ENCODE measurements at places on chromosomes 2 and 18. TPM values are rescaled to one million over a fixed set of nuclear protein-coding genes. Genes with fewer than 3 reads are reported as not detected.

GRCh38 chr18:446941-447560, 53.5 kb downstream of the COLEC12 start:
- DNase-seq = no peak

The BCL11A gene
- 9.6 TPM for total RNA-seq

DNA sequence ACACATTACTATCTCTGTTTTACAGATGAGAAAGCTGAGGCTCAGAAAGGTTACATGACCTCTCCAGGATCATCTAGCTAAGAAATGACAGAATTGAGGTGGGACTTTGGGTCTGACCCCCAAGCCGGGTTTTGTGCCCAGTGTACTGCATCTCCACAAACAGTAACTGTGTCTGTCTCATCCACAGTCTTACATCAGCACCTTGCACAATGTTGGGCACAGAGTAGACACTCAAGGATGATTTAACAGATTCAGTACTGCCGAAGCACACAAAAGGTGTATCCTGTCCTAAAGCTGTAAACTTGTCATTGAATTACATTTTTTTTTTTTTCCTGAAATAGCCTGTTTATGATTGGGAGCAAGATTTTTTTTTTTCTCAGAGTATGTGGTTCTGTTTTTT, 84.8 kb downstream of the ADCYAP1 start:
- no peak for DNase-seq

The MC2R gene
- total RNA-seq = not detected

The FAM237A gene
- not detected for total RNA-seq

- DNase-seq = no peak
Observed at GRCh38 chr18:55114876-55115275, 155.6 kb upstream of the CCDC68 start.

The KHK gene
- 1.4 TPM for total RNA-seq

DNA sequence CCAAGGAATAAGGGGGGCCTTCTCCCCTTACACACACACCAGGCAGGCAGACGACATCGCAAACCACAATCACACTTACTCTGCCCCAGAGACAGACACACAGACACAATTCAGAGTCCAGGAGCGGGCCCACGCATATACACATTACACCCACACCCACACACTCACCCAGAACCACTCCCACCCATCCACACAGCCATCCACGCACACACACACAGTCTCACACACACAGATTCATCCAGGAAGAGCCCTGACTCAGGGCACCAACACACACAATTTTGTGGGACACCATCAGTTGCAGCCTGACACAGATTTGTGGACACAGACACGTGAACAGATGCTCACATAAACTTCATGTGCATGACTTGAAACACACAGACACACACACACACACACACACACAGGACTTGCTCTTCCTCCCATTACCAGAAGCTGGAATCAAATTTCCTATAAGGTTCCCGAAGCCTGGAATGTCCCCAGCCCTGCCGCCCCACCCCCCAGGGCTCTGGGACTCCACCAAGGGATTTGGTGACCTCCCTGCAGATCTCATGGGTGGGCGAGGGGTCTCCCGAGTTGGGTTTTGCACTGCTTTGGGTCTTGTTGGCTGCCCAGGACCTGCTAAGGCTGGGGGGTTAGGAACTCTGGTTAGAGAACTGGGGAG, 23.5 kb downstream of the TNS1 start:
- no peak for DNase-seq

The UPP2 gene
- total RNA-seq = not detected

DNA sequence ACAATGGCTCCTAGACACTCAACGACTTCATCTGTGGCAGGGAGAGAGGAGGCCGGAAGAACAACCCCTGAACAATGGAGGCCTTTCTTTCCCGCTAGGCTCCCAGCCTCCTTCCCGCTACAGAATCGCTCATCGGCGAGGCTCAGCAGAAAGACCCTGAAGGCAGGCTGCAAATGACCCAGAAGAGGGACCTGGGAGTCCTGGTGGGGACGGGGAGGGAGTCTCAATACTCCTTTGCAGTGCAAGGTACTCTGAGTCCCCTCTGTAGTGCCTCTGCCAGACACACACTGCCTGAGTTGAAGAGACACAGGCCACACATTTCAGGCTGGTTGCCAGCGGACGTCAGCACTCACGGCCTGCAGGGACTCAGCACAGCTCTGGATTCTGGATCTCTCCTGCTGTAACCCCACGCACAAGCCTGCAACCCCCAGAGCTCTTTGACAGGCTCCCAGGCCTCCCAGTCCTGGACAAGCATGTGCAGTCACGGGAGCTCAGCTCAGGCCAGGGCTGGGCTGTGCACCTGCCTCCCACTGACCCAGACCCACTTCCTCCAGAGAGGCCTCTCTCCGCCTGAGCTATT, 6.1 kb downstream of the GPR17 start:
- DNase-seq = no peak

DNA sequence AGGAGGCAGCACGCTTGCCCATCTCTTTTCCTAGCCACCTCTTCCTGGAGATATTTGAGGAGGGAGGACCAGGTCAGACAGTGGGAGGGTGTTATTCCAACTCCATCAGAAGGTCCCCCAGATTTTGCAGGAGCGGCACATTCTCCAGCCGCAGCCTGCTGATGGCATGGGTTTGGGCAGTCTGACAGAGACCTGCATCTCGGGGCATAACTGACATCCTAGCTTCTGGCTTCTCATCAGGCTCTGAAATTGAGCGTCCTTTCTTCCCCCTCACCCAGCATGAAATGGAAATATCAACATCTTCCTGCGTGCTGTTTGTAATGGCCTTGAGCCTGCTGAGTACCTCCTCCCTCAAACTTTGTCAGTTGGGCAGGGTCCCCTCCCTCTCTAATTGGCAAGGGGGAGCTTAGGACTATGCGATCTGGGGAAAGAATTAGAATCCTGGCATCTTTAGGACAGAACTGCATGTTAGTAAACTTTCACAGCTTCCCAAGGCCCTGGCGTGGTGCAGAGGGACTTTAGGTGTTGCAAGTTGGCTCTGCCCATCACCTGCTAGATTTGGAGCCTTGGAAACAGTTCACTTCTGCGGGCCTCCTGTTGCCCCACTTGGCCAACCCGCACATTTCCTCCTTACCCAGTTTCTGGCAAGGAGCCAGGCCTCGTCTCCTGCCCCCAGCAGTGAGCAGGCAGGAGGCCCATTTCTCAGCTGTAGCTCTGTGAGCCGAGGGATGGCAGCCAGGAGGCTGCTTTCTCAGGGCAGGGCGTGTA, 2.2 kb downstream of the ITM2C start:
- no peak for DNase-seq

Measured in endothelial cell (in vitro differentiated cells).